ENCODE measurements at places on chromosomes 6 and 20.

- DNase-seq, result no peak
Observed at GRCh38 chr20:47459344-47460073, 42.2 kb upstream of the NCOA3 start.

- no peak for DNase-seq
Observed at GRCh38 chr6:129508477-129509145, 201.4 kb downstream of the ARHGAP18 start.

- no peak for DNase-seq
Observed at GRCh38 chr20:38079353-38079752, 45.8 kb downstream of the RPRD1B start.

DNA sequence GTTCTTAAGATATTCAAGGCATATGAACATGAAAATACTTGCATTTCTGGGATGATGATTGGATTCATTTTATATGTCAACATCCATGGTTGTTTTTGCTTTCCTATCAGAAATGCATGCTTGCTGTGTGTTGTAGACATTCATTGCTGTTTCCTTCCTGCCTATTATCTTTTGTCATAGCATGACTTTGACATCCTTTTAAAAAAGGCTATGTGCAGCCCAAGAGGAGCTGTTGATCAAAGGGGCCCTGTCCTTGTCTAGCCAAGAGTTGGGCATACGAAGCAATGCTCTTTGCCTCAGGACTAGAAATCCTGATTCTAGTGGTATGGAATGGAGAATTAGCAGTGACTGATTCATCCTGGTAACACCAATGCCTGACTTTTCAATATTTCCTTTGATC, 143.1 kb downstream of the RNF144B start:
- DNase-seq, result no peak

GRCh38 chr6:154246723-154247118, 109.9 kb downstream of the IPCEF1 start:
- no peak for DNase-seq

DNA sequence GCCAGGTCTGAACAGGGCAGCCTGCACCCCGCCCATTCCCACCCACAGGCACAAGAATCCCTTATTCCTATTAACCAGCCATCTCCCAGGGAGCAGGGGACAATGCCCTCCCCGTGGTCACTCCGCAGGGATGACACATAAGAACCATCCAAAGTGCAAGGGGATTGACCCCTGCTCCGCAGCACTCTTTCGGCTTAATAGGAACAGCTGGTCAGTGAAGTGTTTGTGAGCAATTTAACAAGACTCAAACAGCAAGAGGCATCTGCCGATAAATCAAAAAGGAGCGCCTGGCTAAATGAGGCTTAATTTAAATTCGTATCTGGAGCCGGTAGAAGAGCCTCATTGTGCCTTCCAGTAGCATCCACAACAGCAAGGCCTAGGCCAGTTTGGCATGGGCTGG, 389.4 kb downstream of the RNGTT start:
- DNase-seq, result no peak

Measured in kidney epithelial cell (primary cell).